ENCODE measurements at places on chromosomes 6 and 20.

DNA sequence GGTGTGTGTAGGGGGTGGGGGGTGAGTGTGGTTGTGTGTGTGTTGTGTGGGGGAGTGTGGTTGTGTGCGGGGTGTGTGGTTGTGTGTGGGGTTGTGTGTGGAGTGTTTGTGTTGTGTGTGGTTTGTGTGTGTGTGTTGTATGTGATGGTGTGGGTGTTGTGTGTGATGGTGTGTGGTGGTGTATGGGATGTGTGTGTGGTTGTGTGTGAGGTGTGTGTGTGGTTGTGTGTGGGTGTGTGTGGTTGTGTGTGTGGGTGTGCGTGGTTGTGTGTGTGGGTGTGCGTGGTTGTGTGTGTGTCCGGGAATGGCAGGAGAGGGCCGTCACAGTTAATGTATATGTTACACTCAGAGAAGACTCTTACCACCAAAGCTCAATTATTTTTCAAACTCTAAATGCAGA lies 79.8 kb downstream of the TBXT start:
- no peak for DNase-seq

DNA sequence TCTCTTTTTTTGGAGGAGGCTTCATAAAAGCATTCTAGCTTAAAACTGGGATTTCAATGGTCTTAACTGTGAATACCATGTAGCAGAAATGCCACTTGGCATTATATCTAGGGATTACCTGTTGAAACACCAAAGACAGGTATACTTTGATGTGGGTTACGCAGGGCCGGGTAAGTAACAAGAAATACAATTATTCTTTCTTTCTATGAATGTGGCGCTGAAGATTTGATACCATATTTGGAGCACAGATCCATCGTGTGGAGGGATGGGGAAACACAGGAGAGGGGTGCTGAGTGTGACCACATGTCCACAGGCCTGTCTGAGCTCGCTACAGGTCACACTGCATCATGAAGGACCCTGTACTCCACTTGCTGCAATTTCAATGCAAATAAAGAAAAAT lies 257.8 kb downstream of the GMPR start:
- no peak for DNase-seq

DNA sequence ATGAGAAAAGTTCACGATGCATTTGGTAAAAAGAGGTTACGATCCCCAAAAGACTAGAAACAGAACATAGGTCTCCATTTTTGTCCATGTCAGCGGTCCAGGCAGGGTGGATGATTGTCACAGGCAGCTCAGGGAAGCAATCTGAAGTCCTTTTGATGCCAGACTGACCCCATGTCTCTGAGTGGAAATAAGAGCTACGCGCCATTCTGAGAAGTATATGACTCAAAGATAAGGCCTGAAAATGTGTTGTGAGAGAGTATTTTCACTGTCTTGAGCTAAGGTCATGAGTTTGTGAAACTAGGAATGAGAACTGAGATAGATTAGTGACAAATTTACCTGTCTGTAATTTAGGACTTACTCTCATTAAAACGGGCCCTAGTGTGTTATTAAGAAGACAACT lies 69.5 kb downstream of the LYRM4 start:
- DNase-seq = no peak

DNA sequence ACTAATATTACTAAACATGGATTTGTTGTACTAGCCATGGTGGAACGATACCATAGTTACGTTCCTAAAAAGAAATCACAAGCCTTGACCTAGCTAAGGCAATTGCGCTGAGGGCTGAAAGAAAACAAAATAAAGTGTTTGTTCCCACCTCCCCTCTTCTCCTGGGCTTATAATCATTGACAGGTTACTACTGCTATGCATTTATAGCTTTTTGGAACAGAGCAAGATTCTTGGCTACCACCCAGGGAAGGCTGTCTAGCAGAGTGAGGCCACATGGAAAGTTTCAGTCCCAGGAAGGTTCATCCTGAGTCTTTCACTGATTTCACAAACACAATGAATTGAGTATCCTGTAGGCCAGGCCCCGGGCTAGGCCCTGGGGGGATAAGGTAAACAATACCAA lies 84.6 kb downstream of the TMEM170B start:
- no peak for DNase-seq

GRCh38 chr20:1896484-1897258 lies 1.5 kb downstream of the SIRPA start:
- no peak for DNase-seq

DNA sequence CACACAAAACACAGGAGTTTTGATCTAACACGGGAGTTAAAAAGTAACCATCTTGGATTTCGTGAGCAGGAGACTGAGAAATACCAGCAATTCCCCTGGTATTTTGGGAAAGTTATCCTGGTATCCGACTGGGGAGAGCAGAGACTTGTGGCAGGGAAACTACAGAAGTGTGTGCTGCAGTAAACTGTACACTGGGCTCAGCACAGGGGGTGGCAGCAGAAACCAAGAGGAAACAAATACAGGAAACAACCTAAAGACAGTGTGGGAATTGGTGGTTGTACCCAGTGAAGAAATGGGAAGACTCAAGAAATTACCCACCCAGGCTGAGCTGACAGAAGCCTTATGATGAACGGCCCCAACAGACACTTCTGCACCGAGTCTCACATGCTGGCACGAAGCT lies 109.8 kb downstream of the CHD6 start:
- DNase-seq = no peak

GRCh38 chr6:159606786-159607185 lies 86.3 kb downstream of the SOD2 start:
- DNase-seq = no peak

DNA sequence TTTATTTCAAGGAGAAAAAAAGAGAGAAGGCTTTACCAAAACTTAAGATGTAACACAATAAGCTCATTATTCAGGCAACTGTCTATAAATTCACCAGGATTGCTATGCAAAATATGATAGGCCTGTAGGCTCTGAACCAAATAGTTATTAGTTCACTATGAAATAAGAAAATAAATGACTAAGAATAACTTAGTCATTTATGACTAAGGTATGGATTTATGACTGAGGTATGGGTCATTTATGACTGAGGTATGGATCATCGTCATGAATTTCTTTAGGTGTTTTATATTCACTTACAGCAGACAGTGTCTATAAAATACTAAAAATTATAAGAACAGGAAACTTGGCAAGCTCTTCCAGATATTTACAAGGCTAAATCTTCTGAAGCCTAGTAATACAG lies 52.1 kb upstream of the SNX9 start:
- no peak for DNase-seq

DNA sequence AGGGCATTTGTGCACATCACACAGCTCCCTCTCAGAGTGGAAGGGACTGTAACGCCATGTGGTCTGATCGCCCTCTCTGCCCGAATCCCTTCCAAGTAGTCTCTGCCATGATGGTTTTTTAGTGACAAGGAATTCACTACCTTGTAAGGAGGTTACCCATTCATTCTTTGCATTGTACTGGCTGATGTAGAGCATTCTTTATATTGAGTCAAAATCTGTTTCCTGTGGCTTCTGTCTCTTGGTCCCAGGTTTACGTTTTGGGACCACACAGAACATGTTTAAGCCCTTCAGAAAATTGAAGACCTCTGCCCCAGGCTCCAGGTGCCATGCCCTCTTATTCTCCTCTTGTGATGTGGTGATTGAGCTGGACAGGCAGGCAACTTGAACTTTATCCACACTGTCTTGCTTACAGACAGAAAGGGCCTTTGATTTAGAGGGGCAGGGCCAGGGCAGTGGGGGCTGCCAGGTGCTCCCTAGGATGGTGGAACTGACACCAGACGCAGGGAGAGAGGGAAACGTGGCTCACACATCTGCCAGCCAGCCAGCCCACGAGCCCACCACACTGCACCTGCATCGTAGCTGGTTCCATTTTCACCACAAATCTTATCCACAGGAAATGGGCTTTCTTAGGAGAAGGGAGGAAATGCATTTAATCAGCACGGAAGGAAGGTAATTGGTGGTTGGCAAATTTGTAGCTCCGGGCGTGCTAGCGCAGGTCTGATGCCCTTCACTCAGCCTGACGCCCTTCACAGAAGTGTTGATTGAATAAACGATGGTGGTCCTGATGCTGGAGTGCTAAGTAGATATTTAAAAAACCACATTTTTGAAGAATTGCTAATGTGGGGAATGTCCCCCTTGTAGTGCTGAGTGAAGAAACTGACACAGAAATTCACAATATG lies 78.2 kb downstream of the TCP11 start:
- DNase-seq = no peak

GRCh38 chr6:29529956-29530355 lies 29.6 kb downstream of the UBD start:
- DNase-seq = no peak

GRCh38 chr20:46371656-46372055 lies 34.8 kb downstream of the ELMO2 start:
- no peak for DNase-seq

GRCh38 chr6:105890521-105891244 lies 195.5 kb upstream of the PRDM1 start:
- DNase-seq = no peak

- no peak for DNase-seq
Observed at GRCh38 chr6:53128842-53129241, 19.8 kb downstream of the GCM1 start.

DNA sequence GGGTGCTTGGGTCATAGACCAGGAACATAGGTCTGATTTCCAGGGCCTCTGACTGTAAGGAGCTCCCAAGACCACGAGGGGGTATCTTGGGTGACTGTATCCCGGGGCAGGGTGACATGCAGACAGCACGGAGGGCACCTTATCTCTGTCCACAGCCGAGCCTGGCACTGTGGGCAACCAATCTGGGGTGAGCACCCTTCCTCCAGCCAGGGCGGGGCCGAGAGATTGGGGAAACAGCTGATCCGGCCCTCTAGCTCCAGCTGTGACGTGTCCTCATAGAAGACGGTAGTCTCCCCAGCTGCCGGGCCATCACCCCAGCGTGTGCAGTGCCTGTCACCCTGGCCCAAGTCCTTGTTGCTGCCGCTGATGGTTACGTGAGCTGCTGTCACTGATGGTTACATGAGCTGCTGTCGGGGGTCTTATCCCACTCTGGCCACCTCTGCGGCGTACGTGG lies 139.6 kb upstream of the RNF24 start:
- no peak for DNase-seq

- no peak for DNase-seq
Observed at GRCh38 chr6:65943051-65943450, 236.0 kb upstream of the EYS start.

DNA sequence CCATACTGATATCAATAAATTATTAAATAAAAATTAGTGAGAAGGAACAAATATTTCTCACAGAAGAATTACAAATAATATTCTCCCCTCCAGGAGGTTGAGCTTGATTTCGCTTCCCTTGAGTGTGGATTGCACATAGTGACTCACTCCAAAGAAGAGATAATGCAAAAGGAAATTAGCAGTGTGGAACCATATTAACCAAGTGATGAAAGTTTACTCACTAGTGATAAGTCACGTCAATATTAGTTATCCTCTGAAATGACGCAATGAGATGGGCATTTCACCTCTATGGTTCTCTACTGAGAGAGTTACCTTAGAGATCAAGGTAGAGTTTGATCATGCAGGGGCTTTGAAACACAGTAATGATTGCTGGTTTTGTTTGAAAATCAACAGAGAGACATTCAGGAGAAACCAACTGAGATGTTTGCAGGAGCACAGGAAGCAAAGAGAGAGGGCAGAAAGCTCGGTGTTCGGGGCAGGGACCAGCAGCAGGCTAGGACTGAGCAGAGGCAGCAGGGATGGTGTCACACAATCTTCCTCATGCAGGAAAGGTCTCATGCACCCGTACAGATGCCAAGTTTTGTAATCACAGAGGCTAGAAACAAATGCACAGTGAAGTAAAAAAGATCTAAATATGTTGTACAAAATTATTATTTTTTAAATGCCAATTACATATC lies 634.5 kb downstream of the QKI start:
- no peak for DNase-seq

- DNase-seq = no peak
Observed at GRCh38 chr20:45518282-45518681, 2.9 kb upstream of the SPINT3 start.

- DNase-seq = no peak
Observed at GRCh38 chr6:33790379-33790778, 1.4 kb upstream of the LEMD2 start.

DNA sequence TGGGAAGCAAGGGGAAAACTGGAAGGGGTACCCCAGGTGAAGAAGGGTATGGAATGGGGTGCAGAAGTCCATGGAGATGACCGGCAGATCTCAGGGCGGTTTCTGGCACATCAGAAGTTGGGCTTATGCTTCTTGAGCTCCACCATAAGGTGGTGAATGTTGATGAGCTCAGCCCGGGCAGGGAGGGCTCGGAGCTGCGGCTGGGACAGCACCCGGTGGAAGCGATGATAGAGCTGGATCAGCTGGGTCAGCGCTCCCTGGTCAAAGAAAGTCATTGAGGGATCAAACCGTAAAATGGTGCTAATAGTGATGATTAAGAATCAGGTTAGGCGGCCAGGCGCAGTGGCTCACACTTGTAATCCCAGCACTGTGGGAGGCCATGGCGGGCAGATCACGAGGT lies 20.9 kb downstream of the VPS52 start:
- DNase-seq = no peak

DNA sequence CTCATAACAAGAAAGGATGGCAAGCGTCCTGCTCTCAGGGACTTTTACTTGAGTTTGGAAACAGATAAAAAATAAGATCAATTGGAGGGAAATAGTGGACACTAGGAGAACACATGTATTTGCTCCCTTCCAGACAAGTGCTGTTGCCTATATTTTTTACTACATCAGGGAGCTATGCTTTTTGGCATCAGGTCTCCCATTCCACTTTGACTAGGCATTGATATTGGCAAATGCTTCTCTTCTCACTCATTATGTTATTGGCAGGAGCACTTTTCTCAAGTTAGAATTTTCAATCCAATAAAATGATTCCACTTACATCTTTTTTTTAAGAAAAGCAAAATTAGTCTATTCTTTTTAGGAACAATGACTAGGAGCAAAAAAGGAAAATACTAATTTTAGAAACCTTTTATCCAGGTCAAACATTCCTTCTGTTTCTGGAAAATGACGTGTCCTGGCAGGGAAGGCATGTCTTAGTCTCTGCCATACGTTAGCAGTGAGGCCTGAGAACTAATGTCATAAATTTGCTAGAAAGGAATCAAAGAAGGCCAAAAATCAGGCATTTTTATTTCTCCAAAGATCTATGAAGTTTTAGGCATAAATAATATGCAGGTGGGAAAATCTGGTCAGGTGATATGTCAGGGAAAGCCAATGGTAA lies 21.4 kb downstream of the BCAS1 start:
- DNase-seq = no peak

- DNase-seq = no peak
Observed at GRCh38 chr20:57693670-57694329, 16.0 kb downstream of the PMEPA1 start.

DNA sequence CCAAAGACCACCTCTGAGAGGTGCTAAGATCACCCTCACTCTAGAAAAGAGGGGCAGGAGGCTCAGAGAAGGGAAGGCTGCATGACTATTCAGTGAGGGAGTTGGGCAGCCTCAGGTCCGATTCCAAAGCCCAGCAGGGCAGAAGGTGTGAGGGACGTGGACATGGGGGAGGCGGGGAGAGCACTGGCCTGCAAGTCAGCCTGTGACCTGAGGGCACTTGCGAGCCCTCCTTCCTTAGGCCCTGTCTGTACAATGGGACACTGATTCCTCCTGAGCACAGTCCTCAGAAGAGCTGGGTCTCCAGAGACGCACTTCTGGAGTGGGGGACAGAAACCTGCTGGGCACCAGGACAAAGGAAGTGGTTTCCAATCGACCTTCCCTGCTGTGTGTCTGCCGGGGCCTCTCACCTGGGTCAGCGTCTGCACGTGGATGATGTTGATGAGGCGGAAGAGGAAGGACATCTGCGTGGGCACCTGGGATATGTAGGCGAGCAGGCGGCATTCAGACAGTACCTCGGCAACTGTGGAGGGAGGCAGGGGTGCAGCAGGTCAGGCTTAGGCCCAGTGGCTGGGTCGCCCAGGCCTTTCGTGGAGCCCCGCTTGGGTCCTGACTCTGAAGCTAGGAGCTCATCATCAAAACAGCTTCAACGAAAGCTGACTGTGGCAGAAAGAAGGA lies 48.5 kb downstream of the MYH7B start:
- DNase-seq = no peak
